ENCODE measurements at places on chromosomes 11 and 22.

DNA sequence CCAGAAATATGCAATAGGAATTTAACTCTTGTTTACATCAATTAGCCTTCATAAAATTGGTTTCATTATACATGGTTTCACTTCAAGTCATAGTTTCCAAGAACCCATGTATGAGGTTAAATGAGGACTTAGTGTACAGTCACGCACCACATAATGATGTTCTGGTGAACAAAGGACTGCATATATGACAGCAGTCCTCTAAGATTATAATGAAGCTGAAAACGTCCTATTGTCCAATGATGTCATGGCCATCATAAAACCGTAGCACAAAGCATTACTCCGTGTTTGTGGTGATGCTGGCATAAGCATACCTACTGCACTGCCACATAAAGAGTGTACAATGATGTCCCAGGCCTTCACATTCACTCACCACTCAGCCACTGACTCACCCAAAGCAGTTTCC, 31.1 kb downstream of the SMCO4 start:
- no peak for DNase-seq

GRCh38 chr11:110196884-110197420, 99.5 kb downstream of the RDX start:
- DNase-seq = no peak

DNA sequence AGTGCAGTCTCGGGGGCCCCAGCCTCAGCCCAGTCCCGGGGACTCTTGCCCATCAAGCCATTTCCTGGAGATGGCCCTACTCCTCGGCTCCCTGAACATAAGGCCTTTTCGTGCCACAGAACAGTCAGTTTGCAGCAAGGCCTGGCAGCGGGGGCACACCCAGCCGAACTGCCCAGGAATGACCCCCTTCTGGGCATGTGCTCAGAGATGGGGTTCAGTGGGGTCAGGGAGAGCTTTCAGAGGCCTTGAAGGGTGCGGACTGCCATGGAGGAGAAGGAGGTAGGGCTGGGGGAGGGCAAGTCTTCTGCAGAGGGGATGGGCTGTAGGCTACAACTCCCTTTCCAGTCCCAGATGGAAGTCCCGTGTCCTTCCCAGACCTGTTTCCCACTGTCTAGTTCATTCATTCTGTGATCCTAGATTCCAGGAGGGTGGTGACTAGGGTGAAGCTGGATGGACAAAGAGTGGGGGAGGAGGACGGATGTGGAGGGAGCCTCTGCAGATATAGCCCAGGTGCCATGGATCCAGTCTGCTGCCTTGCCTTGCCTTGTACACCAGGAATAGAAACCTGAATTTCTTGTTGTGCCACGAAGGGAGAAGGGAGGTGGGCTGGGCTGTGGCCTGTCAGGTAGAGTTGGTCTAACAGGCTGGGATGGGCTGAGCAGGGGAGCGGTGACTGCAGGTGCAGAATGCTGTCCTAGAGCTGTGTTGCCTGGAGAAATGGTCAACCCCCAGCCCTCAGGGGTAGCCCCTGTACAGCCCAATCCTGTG, 14.2 kb upstream of the OMP start:
- no peak for DNase-seq

GRCh38 chr11:7673724-7674434, 579 bp upstream of the CYB5R2 start:
- DNase-seq = peak; percentile 22

DNA sequence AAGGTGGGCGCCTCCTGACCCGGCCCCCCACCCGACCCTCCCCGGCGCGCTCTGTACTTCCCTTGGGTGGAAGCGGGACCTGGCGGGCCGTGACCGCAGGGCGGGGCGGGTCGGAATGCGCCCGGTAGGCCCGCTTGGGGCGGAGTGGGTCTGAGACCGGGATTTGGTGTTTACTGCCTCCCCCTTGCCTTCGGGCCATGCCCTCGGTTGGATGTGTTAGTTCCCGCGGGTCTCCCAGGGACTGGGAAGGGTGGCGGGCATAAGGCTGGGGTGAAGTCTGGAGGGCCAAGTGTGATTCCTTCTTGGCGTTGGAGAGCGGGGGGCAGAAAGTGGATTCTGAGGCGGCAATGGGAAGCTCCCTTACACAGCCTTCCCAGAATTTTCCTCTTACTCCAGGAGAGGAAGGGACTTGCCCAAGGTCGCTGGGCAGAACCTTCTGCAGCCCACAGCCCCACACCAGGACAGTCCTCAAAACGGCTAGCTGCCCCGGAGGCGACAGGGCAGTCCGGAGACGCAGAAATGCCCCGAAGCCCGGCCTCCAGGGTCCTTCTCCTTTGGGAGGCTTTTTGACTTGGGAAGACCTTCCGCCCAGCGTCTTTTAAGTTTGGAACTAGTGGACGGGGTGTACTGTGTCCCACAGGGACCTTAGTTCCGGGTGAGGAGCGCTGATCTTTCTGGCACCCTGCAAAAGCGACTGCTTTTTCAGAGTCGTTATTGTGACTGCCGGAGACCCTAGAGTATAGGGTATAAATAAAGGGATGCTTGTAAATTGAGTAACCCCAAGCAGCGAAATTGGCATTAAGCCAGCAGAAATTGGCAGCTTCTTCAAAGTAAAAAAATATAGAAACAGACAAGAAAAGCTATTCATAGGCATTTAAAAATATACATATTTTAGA, 647 bp downstream of the SWAP70 start:
- DNase-seq = peak; percentile 44

DNA sequence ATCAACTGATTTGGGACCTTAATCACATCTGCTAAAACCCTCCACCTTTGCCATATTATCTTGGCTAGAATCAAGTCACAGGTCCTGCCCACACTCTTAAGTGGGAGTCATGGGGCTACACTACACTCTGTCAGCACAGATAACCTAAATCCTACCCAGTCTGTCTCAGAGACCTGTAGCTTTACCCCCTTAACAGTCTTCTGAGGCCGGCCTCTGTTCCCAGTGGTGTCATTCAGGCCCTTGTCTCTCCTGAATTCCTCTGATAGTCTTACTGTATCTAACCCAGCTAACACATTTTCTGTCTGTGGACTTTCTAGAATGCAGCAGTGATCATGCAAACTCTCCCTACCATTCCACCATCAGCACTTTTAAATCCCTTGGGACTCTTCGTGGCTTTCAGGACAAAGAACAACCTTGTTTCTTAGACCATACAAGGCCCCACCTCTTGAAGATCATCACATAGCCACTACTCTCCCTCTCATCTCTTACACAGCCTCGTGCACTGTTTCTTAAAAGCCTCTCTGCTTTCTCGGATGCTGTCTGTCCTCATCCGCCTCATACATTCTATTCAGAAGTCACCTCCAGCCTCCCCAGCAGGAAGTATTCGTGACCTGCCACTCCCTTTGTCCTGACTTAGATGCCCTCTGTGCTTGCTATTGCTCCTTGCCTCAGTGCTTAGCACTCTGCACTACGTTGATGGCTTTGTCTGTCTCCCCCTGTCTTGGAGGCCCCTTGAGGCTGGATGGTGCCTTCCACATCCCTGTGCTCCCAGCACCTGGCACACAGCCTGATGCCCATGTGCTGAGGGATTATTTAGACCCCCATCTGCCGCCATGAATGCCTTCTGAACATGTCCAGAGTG, 57.9 kb downstream of the PANX1 start:
- DNase-seq = peak; percentile 12

- DNase-seq = peak; percentile 7
These were observed 56.3 kb upstream of the PLET1 start for GRCh38 chr11:112316971-112317370.

DNA sequence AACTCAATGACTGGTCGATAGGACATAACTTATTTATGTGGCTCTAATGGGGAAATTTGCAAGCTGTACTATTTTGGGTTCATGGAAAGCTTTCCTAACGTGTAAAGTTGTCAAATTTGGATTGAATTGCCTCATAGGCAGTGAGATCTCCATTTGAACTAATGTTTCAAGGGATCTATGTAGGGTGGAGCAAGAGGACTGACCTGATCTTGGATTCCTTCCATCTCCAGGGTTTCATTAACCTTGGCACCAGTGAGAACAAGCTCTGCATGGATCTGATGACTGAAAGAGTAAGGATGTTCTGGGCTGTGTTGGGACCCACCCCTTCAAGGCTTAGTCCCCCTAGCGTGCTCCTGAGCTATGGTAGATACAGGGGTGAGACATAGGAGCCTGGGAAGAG, 2.1 kb downstream of the ACCSL start:
- no peak for DNase-seq

- DNase-seq = no peak
These were observed 44.7 kb upstream of the SLN start for GRCh38 chr11:107756553-107756952.

DNA sequence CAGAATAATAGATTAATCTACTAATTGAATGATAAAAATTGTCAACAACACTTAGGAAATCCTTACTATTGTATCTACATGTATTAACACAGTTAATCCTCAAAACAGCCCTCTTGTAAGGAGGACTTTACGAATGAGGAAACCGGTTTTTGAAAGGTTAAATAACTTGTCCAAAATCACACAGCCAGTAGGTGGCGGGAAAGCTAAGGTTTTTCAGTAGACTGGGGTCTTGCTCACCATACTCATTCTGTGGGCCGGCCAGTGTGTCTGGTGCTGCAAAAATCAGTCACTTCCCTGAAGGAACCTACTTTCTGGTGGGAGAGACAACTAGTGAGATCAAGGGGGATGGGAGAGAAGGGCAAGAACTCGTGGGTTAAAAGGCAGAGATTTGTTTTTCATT, 3.8 kb downstream of the DCPS start:
- peak; percentile 53 for DNase-seq

- DNase-seq = no peak
These were observed 124.7 kb downstream of the CADM1 start for GRCh38 chr11:115379528-115379927.

DNA sequence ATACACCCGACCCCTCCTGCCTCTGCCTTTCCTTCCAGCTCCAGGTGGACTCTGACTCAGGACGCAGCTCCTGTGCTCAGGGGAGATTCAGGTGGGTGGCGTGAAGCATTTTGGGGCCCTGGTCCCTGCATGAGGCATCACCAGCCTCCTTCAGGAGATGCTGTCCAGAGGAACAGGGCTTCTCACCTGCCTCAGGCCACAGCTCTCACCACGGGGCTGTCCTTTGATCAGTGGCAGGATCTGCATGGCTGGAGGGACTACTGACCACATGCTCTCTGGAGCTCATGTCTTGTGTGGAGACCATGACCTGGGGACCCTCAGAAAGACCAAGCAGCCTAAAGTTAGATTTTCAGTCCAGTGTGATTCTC, 58.8 kb downstream of the GGTLC2 start:
- no peak for DNase-seq

- DNase-seq = no peak
These were observed 71.4 kb upstream of the SEZ6L start for GRCh38 chr22:26097840-26098239.

DNA sequence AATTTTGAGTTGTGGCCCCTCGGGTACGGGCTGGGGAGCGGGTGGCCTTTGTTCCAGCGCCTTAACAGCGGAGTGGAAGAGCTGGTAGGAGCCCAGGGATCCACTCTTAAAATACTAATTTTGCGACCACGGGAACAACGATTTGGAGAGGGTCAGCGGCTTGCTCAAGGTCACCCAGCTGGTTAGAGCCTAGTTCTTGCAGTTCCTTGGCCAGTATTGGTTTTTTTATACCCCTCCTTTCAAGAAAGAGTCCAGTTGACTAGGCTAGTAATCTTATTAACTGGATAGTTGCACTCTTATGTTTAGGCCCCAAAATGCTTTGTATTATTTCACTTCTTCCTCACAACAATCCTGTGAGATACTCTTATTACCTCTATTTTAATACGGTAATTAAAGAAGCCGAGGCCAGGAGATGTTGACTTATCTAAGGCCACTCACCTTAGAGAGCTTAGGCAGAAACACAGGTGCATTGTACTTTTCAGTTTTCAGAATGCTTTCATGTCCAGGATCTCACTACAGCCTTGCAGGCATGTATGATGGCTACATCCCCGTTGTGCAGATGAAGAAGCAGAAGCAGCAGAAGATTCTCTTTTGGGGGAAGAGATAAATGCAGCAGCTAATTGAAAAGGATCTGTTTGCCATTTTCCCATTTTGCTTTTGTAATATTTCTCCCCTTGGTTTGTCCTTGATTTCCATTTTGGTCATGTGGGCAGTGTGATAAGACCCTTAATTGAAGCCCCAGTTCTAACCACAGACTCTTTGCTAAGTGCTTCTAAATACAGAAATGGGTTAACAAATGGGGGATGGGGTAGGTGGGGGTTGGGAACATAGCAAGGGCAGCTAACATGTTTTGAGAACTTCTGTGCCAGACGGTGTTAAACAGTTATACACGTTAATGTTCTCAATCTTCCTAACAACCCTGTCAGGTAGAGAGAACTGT, 1.4 kb downstream of the SREBF2 start:
- DNase-seq = no peak

DNA sequence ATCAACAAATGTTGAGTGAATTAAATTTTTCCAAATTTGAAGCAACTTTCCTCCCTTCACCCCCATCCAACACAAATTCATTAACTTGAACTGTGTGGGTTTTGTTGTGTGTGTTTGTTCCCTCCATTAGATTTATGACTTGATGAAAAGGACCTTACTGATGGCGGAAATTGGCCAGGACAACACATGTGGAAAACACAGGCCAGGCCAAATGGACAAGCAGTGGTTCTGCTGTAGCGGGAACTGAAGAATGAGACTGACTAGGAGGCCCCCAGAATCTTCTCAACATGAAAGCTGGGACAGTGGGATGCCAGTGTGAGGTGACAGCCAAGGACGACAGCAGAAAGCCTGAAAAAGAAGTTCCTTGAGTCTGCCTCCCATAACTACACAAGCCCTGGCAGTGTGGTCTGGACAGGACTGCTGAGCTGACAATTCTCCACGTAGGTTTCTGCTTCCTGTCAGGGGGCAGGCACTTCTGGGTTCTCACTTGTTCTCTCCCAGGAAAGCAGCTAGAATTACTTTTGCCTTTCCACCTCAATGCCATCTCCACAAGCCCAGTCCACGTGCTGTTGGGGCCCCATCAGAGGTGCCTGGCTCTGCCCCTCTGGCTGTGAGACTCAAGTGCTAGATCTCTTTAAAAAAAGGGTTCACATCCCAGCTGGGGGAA, 94.3 kb downstream of the ETS1 start:
- no peak for DNase-seq

GRCh38 chr11:32935462-32936029, 42.9 kb downstream of the QSER1 start:
- peak; percentile 2 for DNase-seq

DNA sequence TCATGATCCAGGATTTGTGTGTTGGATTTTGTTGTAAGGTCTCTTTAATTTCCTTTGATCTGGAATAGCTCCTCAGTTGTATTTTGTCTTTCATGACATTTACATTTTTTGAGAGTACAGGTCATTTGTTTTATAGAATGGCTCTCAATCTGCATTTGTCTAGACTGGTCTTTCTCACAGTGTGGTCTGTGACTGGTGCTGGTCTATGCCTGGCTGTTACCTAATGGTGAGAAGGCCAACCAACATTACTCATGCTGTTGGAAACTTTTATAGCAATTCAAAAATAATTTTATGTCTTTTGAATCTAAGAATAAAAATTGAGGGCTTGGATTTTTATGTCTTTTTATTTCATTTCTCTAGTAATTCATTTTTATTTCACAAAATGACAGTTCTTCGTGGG, 3.9 kb upstream of the NCR3LG1 start:
- DNase-seq = no peak

GRCh38 chr22:29987137-29987536, 93.1 kb upstream of the HORMAD2 start:
- DNase-seq = no peak

Measured in fibroblast of skin of right quadriceps (primary cell).